ENCODE measurements at places on chromosomes 4 and X.

DNA sequence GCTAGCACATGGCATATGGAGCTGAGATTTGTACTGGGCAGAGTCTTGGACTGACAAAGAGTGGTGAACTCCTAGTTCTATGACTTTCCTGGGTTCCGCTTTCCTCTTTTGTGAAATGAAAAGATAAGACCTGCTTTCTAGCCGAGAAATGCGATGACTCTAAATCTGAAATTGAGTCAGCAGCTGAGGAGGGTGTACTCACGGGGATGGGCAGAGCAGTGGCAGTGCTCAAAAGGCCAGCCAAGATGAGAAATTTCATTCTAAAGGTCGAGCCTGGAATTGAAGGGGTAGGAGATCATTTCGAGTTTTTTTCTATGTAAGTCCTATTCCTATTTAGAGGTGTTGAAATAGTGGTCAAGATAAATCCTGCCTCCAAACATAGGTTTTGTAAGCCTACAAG is 47.0 kb downstream of the NUDT9 start:
- no peak for DNase-seq

DNA sequence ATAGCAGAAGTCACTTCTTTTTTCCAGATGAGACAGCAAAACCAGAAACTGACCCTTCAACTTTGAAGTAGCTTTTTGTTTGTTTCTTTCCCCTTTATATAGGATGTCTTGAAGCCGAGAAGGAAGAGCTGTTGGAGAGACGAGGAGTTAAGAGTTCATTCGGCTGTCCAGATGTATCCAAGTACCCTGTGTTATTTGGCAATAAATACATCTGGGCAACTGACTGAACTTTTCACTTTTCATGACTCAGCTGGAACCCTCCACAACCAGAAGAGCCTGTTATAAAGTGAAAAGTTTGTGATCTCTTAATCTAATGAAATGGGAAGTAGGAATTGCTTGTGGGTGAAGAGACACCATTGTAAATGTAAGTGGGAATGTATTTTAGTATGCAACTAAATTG is 131.2 kb downstream of the HTR2C start:
- DNase-seq = no peak

DNA sequence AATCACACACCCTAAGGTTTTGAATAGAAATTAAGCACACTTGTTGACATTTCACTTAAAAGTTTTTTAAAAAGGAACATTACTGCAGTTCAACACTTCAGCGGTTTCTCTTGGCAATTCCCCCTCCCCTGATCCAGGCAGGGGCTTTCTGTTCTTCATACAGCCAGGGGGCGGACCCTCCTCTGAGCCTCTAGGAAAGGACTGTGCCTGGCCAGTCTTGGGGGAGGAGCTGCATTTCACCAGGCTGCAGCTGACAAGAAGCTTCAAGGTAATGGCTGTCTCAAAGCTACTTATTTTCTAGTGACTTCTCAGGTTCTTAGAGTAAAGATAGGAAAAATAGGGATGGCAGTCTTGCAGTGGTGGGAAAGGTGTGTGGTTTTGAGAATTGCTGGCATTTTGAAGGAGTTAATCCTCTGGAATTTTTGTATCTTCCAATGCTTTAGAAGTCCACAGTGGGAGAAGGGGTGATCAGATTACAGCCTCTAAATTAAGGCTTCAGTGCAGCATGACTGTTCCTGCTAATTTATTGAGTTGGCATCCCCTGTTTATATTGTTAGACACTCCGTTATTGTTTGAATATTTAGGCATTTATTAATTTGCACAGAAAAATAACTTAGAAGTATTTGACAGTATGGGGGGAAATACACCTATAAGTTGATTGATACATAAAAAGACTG is 33.5 kb downstream of the PWWP3B start:
- no peak for DNase-seq

DNA sequence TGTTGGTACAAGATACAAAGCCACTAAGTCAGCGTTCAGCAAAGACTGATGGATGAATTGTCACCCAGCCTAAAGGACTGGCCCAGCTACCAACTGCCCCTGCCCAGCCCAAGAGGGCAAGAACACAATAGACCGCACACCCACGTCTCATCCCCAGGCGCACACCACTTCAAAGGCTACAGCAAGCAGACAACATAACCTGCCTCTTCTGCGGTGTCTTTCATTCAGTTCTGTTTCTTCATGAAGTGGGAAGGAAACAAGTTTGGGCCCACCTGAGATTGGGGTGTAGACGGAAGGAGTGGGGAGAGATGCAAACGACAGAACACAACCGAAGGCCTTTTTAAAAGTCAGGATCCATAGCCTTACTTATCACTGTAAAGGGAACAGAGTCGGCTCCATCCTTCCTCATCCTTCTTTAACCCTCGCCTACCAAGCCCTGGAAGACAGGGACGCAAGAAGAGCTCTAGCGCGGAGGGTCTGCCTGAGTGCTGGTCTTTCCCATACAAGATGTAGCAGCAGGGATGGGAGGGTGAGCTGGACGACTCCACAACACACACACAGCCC is 691 bp downstream of the SCARB2 start:
- no peak for DNase-seq

- no peak for DNase-seq
Observed at GRCh38 chrX:41481264-41482109, 34.3 kb downstream of the NYX start.

DNA sequence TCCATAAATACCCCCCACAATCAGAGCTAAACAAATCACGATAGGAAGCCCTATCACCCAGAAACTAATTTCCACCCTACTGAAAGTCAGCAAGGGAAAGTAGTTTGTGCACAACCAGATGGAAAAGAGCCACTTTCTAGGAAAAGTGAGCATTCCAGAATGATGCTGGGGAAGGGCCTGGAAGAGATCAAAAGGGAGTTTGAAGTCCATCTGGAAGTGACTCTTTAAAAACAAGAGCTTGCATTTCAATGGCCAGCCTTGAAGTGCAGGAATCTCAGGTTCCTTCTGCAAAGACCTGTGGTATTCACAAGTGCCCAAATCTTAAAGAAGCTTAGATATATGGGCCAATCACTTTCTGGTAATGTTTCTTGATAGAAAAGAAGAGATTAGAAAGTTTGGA is 97.0 kb upstream of the LDB2 start:
- no peak for DNase-seq

GRCh38 chr4:152780267-152780778 is 569 bp downstream of the ARFIP1 start:
- DNase-seq = no peak

GRCh38 chrX:16187024-16187760 is 19.9 kb downstream of the MAGEB17 start:
- no peak for DNase-seq

- no peak for DNase-seq
Observed at GRCh38 chr4:27084685-27085361, 224.2 kb downstream of the STIM2 start.

DNA sequence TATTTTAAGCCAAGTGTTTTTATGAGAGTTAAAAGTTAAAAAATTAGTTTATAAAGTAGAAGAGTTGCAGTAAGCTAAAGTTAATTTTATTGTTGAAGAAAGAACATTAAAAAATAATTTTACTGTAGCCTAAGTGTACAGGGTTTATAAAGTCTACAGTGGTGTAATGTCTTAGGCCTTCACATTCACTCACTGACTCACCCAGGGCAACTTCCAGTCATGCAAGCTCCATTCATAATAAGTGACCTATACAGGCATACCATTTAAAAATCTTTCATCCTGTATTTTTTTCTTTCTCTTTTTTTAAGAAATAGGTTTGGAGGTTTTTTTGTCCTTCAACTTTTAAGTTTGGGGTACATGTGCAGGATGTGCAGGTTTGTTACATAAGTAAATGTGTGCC is 87.9 kb upstream of the NR3C2 start:
- DNase-seq = no peak

- DNase-seq = no peak
Observed at GRCh38 chr4:26330946-26331345, 10.1 kb downstream of the RBPJ start.

DNA sequence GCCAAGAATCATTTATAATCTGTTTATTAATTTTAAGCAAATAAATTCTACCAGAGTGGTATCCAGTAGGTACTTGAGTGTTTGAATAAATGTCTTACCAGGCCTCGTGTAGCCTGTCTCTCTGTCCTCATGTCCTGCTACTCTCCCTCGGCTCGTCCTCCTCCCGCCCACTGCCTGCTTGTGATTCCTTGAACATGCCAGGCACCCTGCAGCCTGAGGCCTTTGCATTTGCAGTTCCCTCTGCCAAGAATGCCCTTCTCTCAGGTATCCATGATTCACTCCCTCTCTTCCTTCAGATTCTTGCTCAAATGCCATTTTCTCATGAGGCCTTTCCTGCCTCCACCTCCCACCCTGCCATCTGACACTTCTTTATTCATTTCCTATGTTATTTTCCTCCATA is 209.7 kb upstream of the PRPS2 start:
- DNase-seq = peak; percentile 6

DNA sequence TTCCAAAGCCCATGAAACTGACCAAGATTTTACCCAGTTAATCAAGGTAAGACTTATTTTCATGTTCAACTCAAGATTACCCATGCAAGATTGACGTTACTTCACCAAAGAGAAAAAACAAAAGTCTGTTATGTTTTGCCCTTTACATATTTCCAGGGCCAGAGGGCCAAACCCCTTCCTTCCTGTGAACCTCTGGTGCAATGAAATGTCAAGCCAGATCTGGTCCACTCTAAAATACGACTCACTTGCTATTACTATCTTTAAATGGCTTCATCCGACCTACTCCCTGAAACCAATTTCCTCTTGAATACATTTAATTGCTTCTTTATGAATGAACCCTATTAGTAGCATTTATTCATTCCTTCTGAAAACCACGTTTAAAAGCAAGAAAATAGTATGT is 33.0 kb downstream of the TSPAN5 start:
- DNase-seq = no peak

GRCh38 chr4:56535915-56536314 is 30.3 kb downstream of the ARL9 start:
- DNase-seq = no peak

DNA sequence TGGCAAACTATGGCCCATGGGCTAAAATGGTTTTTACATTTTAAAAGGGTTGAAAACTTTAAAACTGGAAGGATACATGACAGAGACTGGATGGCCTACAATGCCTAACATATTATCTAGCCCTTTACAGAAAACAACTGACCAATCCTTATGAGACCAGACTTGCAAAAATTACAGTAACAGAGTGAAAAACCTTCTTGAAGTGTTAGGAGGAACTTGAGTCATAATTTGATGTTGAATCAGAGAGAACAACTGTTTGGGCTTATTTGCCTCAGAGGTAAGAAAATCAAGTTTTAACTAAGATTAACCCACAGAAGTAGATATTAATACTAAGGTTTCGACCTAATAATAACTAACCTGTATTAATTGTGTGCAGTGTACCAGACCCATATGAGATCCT is 12.4 kb upstream of the NAP1L5 start:
- DNase-seq = no peak

DNA sequence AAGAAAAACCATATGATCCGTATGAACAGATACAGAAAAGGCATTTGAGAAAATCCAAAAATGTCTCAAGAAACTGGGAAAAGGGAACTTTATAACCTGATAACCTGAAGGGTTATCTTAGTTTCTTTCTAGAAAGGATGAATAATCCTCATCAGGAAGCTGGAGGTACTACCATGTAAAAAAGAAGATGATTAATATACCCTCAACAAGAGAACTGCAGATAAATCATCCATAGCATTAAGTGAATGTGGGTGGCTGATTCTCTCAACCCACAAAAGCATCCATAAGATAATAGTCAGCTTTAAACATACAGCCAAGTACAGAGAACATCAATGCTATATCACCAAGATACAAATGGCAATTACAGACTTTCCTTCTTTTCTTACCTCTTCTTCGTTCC is 26.4 kb downstream of the ANAPC10 start:
- no peak for DNase-seq

DNA sequence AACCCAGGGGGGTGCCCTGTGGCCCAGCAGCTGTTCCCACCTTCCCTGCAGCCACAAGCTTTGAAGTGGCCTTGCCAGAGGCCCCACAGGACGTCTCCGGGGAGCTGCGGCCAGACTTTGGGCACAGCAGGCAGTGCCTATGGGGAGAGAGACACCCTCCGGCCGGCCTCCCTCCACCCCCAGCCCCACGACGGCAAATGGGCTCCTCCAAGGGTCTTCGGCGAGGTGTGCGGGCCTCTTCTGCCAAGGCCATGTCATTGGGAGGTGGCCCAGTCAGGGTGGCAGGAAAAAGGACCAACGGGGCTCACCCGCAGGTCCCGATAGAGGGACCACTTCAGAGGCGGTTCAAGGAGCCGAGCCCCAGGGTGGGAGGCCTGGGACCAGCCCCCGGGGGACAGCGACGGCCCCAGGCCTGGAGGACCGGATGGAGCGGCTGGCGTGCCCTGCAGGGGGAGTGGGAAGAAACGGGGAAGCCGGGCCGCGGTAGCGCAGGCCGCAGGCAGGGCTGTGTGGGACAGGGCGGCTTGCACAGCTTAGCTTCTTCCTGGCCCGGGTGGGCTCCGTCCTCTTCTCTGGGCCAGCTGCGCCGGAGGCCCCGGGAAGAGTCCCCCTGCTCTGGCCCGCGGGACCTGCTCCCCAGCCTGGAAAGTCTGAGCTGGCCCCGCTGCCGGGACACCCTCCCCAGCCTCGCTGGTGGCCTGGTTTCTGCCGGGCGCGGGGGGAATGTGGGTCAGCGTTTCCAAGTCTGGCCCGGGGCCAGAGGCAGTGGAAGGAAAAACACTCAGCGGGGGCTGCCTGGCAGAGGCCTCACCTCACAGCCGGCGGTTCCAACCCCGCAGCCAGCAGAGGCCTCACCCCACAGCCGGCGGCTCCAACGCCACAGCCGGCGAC is 21.9 kb upstream of the SPON2 start:
- DNase-seq = no peak

- DNase-seq = no peak
Observed at GRCh38 chr4:81507530-81507929, 35.8 kb upstream of the RASGEF1B start.

- no peak for DNase-seq
Observed at GRCh38 chr4:25343671-25344070, 31.1 kb downstream of the ZCCHC4 start.

DNA sequence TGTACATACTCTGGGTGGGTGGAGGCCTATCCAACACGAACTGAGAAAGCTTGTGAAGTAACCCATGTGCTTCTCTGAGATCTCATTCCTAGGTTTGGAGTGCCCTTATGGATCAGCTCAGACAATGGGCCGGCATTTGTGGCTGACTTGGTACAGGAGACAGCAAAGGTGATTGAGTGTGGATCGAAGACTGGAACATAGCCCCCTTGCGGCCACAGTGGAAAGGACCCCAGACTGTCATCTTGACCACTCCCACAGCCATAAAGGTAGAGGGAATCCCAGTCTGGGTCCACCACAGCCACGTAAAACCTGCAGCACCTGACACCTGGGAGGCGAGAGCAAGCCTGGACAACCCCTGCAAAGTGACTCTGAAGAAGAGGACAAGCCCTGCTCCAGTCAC is 598.0 kb upstream of the AADAT start:
- no peak for DNase-seq

DNA sequence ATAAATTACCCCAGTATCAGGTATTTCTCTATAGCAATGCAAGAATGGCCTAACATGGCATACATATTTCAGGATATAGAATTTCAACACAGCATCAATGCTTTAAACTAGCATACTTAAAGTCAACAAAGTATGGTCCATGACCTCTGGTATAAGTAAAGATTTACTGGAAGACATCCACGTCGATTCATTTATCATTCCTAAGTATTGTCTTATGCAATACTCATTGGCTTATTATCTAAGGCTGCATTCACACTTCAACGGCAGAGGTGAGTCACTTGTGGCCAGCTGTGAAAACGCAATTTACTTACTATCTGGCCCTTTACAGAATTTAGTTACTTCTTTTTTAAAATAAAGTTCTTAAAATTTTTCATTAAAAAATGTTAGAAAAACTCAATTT is 42.6 kb downstream of the ADGRA3 start:
- DNase-seq = peak; percentile 48

GRCh38 chr4:1047106-1047975 is 35.9 kb downstream of the FGFRL1 start:
- DNase-seq = no peak

GRCh38 chrX:154742613-154743012 is 8.3 kb downstream of the GAB3 start:
- no peak for DNase-seq

Data from epithelial cell of prostate (primary cell).